ENCODE measurements at places on chromosomes 1 and 21. TPM values are rescaled to one million over a fixed set of nuclear protein-coding genes. Genes with fewer than 3 reads are reported as not detected.

DNA sequence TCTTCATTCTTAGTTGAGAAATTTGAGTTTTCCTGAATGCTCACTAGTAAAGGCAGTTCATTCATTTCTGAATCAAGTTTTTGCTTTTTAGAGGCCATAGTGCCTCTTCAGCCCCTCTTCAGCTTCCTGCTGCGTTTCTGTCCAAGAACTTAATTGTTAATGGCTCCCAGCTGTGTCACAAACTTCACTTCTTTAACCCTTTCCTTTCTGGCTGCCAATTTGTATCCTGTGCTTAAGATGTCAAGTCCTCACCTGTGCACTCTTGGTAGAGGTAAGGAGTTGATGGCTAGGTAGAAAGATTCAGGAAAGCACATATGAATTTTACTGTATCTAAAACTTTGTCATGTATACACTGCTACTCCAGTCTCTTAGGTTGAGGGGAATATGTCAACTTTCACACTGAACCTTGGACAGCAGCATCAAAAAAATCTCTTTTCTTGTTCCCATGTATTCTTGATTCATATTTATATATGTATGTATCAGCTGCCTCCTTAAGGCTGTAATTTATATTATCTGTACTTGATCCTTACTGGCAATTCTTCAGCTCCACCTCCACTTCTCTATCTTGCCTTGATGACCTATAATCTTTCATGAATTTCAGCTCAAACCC is 612.8 kb downstream of the LMO4 start:
- no peaks in the 10 kb centered on the region for H3K36me3 ChIP-seq
- no peaks in the 10 kb centered on the region for H3K4me1 ChIP-seq
- H3K27ac ChIP-seq = no peak overlapping the region
- no peak overlapping the region for H3K4me3 ChIP-seq

GRCh38 chr1:29532751-29533150 is 296.4 kb downstream of the PTPRU start:
- H3K27ac ChIP-seq = no peak overlapping the region
- H3K4me1 ChIP-seq = no peaks in the 10 kb centered on the region
- peaks cover 4% of the 10 kb centered on the region for H3K27me3 ChIP-seq

DNA sequence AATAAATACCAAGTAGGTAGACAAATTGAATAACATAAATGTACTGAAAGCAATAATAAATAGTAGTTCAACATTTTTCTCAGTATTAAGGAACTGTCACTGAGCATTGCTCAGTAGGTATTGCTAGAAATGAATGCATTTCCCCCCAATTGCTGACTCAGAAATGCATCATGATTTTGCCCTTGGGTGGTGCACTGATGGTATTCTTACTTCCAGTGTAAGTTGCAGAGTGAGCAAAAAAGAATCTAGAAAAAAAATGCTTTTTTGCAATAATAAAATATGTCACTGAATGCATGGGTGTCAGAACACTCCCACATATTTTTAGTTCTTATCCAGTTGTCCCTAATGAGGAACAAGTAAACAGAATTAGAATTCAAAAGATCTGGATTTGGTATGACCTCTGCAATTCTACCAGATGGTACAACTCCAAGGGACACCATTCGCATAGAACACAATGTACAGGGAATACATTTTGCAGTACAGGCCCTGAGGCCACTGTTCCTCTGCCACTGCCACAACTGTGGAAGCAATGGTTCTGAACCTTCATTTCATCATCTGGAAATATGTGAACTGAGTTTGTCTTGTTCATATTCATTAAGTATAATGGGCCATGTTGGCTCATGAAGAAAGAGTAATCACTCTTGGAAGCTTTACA is 78.0 kb downstream of the ATP6V1G3 start:
- no peaks in the 10 kb centered on the region for H3K4me1 ChIP-seq
- no peaks in the 10 kb centered on the region for H3K27me3 ChIP-seq
- no peak overlapping the region for H3K27ac ChIP-seq
- DNase-seq = no peak

DNA sequence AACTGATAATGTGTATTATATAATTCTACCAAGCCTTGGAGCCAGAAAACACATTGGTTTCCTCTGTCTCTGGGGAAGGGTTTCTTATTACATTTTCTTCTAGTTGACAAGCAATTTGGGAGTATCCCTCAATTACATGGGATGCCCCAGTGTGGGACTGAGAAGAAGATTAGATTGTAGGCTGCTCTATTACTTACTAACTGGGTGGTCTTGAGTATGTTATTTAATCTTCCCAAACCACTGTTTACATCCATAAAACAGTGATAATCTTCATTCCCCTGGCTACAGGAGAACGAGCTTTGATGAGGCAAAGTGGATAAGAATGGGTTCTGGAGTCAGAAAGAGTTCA is 105.8 kb downstream of the TSEN15 start:
- H3K4me1 ChIP-seq = peaks cover 8% of the 10 kb centered on the region
- DNase-seq = no peak
- no peak overlapping the region for H3K27ac ChIP-seq

- no peaks in the 10 kb centered on the region for H3K27me3 ChIP-seq
- no peak overlapping the region for H3K4me3 ChIP-seq
- H3K4me1 ChIP-seq = peaks cover 6% of the 10 kb centered on the region
Observed at GRCh38 chr1:24860841-24861240, 69.2 kb downstream of the RUNX3 start.

DNA sequence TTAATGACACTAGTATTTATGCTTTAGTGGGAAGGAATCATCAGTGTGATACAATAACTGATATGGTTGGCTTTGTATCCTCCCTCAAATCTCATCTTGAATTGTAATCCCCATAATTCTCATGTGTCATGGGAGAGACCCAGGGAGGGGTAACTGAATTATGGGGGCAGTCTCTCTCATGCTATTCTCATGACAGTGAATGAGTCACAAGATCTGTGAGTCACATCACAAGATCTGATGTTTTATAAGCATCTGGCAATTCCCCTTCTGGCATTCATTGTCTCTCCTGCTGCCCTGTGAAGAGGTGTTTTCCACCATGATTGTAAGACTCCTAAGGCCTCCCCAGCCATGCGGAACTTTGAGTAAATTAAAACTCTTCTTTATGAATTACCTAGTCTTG is 1760.3 kb downstream of the NCAM2 start:
- H3K27me3 ChIP-seq = no peaks in the 10 kb centered on the region
- no peaks in the 10 kb centered on the region for H3K4me1 ChIP-seq
- no peak overlapping the region for H3K27ac ChIP-seq
- H3K36me3 ChIP-seq = no peaks in the 10 kb centered on the region
- no peak overlapping the region for H3K4me3 ChIP-seq

GRCh38 chr1:209416039-209416438 is 167.5 kb upstream of the CAMK1G start:
- H3K4me3 ChIP-seq = no peak overlapping the region
- DNase-seq = no peak
- H3K27ac ChIP-seq = no peak overlapping the region
- no peaks in the 10 kb centered on the region for H3K36me3 ChIP-seq

GRCh38 chr1:67645495-67646144 is 39.4 kb upstream of the GADD45A start:
- DNase-seq = no peak
- H3K4me1 ChIP-seq = no peaks in the 10 kb centered on the region
- H3K36me3 ChIP-seq = no peaks in the 10 kb centered on the region
- no peak overlapping the region for H3K27ac ChIP-seq

- no peaks in the 10 kb centered on the region for H3K4me1 ChIP-seq
- H3K27me3 ChIP-seq = no peaks in the 10 kb centered on the region
- no peak overlapping the region for H3K4me3 ChIP-seq
- no peaks in the 10 kb centered on the region for H3K36me3 ChIP-seq
Observed at GRCh38 chr1:59947047-59947938, 20.7 kb upstream of the CYP2J2 start.

GRCh38 chr1:198575798-198576641 is 35.5 kb upstream of the ATP6V1G3 start:
- no peaks in the 10 kb centered on the region for H3K27me3 ChIP-seq
- no peaks in the 10 kb centered on the region for H3K4me1 ChIP-seq
- no peak for DNase-seq
- H3K36me3 ChIP-seq = no peaks in the 10 kb centered on the region

DNA sequence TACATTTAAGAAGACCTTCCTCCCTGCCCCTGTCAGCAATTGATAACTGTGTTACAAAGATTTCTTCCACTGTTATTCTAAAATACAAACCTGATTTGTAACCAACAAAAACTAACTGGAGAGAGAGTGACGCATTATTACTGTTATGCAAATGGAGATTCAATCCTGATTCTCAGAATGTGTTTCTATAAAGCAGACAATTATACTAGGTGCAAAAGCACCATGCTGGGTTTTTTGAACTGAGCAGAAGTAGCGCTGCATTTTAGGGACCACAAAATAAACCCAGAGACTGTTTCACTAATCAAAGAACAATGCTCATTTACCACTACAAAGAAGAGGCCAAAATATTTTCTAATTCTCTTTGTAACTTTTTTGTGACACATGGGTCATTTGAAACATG is 13.6 kb upstream of the GBP6 start:
- H3K4me3 ChIP-seq = no peak overlapping the region
- H3K27ac ChIP-seq = no peak overlapping the region
- no peaks in the 10 kb centered on the region for H3K4me1 ChIP-seq
- H3K27me3 ChIP-seq = no peaks in the 10 kb centered on the region

- H3K27ac ChIP-seq = no peak overlapping the region
- H3K27me3 ChIP-seq = no peaks in the 10 kb centered on the region
- H3K4me1 ChIP-seq = peaks cover 80% of the 10 kb centered on the region
Observed at GRCh38 chr1:101262630-101263348, 26.0 kb downstream of the S1PR1 start.

DNA sequence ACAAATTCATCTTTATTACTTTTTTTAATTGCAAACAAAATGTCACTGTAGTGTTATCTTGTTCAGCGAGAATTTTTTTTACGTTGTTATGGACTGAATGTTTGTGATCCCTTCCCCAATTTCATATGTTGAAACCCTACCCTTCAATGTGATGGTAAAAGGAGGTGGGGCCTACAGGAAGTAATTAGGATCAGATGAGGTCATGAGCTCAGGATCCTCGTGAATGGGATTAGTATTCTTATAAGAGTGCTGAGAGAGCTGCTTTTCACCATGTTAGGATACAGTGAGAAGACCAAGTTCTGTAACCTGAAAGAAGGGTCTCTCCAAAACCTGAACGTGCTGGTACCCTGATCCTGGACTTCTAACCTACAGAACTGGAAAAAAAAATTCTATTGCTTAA is 646.0 kb upstream of the TMPRSS15 start:
- H3K27me3 ChIP-seq = no peaks in the 10 kb centered on the region
- H3K27ac ChIP-seq = no peak overlapping the region

GRCh38 chr1:65230731-65231481 is 78.4 kb upstream of the DNAJC6 start:
- no peaks in the 10 kb centered on the region for H3K36me3 ChIP-seq
- no peak for DNase-seq
- H3K27me3 ChIP-seq = no peaks in the 10 kb centered on the region
- no peaks in the 10 kb centered on the region for H3K4me1 ChIP-seq
- H3K4me3 ChIP-seq = no peak overlapping the region

- H3K4me1 ChIP-seq = no peaks in the 10 kb centered on the region
- no peak overlapping the region for H3K27ac ChIP-seq
- DNase-seq = no peak
- H3K4me3 ChIP-seq = no peak overlapping the region
Observed at GRCh38 chr21:31334648-31335121, 9.4 kb downstream of the TIAM1 start.

GRCh38 chr1:112515311-112516009 is 6.7 kb downstream of the WNT2B start:
- no peaks in the 10 kb centered on the region for H3K4me1 ChIP-seq
- no peaks in the 10 kb centered on the region for H3K27me3 ChIP-seq
- no peaks in the 10 kb centered on the region for H3K36me3 ChIP-seq
- no peak overlapping the region for H3K27ac ChIP-seq
- H3K4me3 ChIP-seq = no peak overlapping the region

- no peaks in the 10 kb centered on the region for H3K36me3 ChIP-seq
- H3K27me3 ChIP-seq = no peaks in the 10 kb centered on the region
- no peak overlapping the region for H3K4me3 ChIP-seq
- H3K4me1 ChIP-seq = no peaks in the 10 kb centered on the region
- H3K27ac ChIP-seq = no peak overlapping the region
Observed at GRCh38 chr21:37338671-37339551, 27.7 kb upstream of the DYRK1A start.

DNA sequence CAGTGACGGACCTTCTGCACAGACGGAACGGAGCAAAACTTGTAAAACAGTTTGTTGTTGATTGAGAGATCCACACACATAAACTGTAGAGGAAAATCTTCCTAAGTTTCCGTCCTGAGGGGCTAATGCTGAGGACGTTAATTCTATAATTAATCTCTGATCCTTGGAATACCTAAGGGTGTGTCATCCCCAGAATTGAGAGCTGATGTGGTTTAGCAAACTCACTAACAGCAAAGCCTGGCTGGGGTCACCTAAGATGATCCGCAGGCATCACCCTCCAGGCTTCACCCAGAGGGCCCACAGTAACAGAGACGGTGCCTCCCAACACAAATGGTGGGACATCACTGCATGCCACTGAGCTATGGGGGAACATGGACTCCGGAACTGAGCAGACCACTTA is 97.5 kb downstream of the SMYD2 start:
- DNase-seq = no peak
- H3K36me3 ChIP-seq = no peaks in the 10 kb centered on the region
- H3K4me1 ChIP-seq = no peaks in the 10 kb centered on the region
- H3K27me3 ChIP-seq = no peaks in the 10 kb centered on the region

GRCh38 chr1:107935396-107936064 is 29.4 kb downstream of the VAV3 start:
- no peak for DNase-seq
- H3K4me3 ChIP-seq = no peak overlapping the region
- H3K27ac ChIP-seq = no peak overlapping the region

DNA sequence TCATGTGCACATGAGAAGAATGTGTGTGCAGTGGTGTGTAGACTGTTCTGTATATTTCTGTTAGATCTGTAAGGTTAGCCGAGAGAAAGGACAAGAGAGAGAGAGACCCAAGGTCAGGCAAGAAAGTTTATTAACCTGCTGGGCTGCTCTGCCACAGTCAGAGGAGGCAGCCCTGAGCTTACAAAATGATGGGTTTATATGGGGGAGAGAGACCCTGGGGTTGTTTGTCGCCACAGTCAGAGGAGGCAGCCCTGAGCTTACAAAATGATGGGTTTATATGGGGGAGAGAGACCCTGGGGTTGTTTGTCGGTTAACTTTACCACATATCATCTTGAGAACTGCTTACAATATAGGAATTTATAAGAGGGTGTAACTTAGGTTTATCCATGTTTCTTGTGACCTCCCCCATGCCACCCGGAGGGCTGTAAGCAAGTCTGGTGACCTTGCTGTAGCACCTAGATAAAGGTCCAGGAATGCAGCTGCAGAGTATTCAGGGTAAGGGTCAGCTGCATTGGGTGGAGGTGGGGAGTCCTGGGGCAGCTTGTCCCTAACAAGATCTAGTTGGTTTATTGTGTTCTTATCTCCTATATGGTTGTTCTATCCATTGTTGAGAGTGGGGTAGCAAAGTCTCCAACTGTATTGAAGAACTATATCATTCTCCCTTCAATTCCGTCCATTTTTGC is 9.3 kb upstream of the ZBTB40 start:
- no peaks in the 10 kb centered on the region for H3K27me3 ChIP-seq
- no peaks in the 10 kb centered on the region for H3K4me1 ChIP-seq
- H3K36me3 ChIP-seq = no peaks in the 10 kb centered on the region
- no peak overlapping the region for H3K27ac ChIP-seq
- no peak overlapping the region for H3K4me3 ChIP-seq

Gene RPL11
- 2,191 TPM for total RNA-seq

Gene ZNF281
- 29.3 TPM for total RNA-seq

Gene CFAP74
- total RNA-seq = not detected

Gene SLFNL1
- total RNA-seq = 0.08 TPM

Gene UCHL5
- 16.4 TPM for total RNA-seq

Gene OR6F1
- total RNA-seq = not detected

Gene SSBP3
- total RNA-seq = 50.6 TPM

Gene C1orf141
- not detected for total RNA-seq

Gene CD53
- 176 TPM for total RNA-seq

Gene EFCAB14
- 38.3 TPM for total RNA-seq
